ENCODE measurements at places on chromosomes 2 and 18.

GRCh38 chr18:74577019-74577418, 20.7 kb upstream of the ZNF407 start:
- DNase-seq = no peak

- peak; percentile 45 for DNase-seq
Measured at GRCh38 chr18:35407871-35408481, 30.8 kb upstream of the ZNF396 start.

DNA sequence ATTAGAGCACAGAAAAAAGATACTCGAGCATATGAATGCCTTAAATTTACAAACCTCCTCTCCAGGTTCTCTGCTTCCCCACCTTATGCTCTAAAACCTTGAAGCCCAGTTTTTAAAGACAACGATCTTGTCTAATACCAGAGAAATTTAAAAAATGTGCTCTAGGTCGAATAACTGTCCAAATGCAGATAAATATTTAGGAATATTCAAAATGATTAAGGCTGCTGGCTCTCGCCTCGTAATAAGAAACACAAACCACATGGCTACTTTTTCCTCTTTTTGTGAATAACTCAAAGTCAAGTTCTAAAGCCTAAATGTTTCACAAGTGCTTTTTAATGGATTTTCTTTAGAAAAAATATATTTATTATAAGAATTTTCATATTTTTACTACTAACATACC, 101.3 kb downstream of the SATB2 start:
- DNase-seq = no peak

GRCh38 chr2:60707750-60708371, 48.2 kb upstream of the PAPOLG start:
- DNase-seq = peak; percentile 18

DNA sequence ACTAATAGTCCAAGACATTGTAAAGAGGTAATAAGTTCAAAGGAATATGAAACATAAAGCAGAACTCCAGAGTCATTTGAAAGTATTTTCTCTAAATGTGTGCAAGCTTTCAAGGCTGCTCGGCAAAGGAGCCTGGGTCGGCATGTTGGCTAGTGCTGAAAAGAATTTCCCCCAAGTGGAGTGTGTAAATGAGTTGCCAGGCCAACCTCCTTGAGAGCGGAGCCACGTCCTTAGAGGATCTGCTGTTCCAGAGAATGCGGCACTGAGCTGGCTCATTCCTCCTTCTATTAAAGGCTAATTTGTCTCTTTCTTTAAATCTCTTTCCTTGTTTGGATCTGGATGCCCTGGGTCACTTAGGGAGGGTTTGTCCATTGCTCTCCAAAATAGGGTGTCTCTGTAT, 127.5 kb downstream of the RDH14 start:
- DNase-seq = no peak

DNA sequence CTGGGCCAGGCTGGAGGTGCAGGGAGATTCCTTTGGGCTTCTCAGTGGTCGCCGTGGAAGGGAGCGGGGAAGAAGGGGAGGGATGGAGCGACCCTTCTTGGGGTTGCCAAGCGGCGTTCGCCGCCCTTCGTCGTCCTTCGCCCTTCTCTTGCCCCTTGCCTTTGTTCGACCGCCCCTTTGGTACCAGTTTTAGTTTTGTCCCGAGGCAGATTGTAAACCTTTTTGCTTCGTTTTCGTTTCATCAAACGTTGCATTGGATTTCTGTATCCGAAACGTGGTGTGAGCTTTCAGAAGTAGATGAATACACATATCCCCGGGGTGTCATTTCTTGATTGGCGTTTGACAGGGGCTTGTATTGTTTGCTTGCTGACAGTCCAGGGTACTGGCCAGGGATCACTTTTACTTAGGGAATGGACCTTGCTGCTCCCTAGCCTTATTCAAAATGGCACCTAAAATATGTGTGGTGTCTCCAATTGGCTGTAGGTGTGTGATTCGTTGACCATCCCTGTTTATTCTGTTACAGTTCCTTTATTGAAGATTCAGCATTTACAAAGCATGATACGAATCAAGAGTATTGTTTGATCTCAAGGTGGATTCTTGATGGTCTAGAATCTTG, 788 bp downstream of the USP14 start:
- DNase-seq = no peak

GRCh38 chr2:113156278-113157117, 17.3 kb upstream of the PSD4 start:
- no peak for DNase-seq

- no peak for DNase-seq
Measured at GRCh38 chr2:204395539-204395938, 149.7 kb upstream of the PARD3B start.

DNA sequence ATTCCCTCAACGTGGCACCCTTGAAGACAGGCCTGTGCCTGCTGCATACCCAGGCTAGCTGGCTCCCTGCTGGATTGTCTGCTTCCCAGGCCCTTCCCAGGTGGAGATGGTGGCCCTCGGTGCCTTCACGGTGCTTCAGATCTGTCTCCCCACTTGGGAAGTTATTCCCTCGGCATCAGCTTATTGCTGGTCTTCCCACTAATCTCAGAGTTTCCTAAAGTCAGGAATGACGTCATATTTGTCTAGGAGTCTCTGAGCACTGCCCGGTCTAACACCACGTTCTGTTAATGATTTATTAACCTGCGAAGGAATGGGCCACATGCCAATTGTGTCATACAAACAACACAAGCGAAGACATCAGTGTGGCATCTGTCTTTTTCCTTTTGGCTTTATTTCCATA, 269.8 kb upstream of the ID2 start:
- DNase-seq = no peak

DNA sequence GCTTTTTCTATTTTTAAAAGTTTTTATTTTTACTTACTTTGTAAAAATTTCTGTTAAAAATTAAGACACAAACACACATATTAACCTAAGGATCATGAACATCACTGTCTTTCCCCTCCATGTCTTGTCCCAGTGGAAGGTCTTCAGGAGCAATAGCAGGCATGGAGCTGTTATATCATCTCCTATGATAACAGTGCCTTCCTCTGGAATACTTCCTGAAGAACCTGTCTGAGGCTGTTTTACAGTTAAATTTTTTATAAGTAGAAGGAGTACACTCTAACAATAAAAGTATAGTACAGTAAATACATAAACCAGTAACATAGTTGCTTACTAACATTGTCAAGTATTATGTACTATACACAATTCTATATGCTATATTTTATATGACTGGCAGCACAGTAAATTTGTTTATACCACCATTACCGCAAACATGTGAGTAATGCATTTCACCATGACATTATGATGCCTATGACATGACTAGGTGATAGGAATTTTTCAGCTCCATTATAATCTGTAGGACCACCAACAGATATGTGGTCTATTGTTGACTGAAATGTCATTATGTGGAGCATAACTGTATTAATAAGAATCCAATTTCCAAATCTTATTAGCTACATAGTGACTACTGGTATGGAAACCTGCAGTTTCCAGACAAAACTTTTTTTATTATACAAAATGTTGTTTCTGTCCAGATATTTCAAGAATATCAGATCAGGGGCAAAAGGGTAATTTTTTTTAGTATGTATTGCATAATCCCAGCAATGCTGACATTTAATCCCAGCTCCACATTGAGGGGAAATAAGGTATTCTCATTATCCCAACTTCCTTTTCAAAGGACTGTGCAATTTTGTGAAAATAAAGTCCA, 337.2 kb upstream of the SLC39A10 start:
- DNase-seq = no peak

- no peak for DNase-seq
Measured at GRCh38 chr18:59718464-59719157, 21.4 kb upstream of the CCBE1 start.

DNA sequence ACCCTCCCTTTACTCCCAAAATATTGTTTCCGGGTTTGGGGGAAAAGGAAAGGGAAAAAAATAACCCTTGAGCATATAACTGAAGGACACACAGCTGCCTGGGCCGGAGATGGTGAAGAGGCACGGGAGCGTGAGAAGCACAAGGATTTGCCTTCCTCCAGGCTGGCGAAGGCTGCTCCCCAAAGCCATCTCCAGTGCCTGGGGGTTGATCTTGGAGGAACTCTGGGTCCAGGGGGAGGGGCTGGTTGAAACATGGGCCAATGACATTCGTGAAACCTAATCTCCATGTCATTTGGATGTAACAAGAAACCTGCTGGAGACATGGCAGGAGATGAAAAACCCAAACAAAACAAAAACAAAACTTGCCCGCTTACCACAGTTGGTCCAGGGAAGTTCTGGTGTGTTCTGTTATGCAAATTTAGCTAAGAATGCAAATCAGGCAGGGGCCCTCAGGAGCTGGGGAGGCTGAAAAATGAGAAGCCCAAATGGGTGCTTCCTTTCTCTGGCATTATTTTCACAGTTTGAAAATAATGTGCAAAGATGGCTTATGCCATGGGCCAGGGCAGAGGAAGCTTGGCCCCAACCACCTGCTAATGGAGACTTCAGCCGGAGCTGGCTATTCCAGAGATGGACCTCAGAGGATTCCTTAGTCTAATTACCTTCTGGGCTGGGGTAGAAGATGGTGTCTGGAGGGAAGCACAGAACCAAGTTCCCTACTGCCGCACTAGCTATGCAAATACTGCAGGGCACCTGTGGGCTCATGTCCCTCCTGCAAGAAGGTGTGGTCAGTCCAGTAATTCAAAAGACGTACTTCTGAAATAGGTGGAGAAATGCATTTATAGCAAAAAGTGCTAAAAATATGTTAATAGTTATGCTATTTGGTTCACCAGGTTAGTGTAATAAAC, 180.9 kb downstream of the BCL2 start:
- DNase-seq = no peak

DNA sequence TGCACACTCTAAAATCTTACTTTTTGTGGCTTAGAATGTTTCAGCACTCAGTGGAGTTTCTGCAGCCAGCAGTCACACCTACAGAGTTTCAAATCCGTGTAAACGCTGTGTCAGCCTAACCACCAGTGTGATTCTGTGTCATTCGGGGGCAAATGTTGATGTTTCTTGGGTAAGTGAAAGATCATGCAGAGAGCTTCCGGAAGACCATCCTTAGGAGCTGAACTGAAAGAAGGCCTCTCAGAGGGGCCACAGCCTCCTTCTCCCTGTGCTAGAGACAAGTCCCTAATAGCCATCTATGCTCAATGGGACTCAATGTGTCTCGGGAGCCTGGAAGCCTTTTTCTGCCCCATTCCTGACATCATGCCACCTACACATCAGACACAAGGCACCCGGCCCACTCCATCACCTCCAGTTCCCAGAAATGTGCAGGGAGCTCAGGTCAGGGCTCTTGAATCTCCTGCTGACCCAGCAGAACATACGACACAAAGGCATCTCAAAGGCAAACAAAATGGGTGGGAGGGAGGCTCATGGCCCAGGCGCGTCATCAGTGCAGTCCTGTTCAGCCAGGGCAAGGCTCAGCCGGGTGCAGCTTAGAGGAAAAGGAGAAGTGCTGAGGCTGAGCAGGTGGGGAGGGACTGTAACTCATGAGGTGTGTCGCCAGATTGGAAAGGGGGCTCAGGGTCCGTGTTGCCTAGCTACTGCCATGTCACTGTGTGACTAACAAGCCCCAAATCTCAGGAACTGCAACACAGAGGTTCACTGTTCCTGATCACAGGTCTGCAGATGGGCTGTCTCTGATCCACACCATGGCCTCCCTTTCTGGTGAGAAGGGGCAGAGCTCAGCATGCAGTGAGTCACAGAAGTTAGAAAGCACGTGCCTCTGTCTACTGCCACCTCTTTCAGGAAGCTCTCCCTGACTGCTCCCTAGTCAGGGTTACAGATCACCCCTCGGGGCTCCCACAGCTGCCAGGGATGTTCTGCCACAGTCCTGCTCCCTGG, 82.0 kb downstream of the SMAD7 start:
- DNase-seq = no peak

DNA sequence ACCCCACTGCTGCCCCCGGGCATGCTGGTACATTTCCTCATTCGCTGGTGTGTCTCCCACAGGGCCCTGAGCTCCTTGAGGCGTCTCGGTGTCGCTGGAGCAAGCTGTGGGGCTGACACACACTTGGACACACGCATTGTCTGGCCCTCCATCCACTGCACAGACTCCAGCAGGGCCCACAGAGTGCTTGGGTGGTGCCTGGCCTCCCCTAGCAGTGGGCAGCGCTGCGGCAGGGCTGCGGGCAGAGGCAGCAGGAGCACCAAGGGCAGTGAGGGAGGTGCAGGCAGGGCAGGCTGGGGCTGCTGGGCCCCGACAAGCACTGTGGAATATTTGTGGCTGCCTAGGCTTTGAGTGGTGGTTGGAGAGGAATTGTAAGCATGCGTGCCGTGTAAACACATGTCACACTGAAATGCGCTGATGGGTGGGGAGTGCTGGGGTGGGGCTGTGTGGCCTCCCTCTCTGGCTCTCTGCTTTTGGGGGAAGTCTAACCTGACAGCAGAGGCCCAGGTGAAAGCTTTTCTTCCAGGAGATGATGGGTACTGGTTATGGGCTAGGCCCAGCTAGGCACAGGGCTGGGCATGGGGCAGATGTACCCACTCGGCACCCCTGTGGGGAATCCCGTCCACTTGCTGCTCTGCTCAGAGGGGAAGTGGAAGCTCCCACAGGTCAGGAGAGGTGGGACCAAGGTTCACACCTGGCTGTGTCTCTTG, 55.5 kb upstream of the HS6ST1 start:
- DNase-seq = no peak

- no peak for DNase-seq
Measured at GRCh38 chr2:217529271-217529670, 473.5 kb downstream of the TNS1 start.

DNA sequence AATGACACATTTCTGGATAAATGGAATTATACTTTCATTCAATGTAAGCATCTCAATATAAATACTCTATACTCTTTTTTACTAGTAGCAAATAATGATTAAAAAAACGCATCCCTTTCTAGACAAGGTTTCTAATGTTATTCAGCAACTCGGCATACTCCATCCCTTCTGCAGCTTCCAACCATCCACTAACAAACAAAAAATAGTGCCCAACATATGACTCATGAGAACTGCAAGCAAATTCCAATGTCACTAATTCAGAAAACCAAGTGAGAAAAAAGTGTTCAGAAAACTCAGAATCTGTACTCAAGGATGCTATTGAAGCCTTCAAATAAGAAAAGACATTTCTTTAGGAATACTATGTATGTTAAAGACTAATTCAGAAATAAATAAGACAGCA, 140.0 kb downstream of the BAZ2B start:
- DNase-seq = no peak

DNA sequence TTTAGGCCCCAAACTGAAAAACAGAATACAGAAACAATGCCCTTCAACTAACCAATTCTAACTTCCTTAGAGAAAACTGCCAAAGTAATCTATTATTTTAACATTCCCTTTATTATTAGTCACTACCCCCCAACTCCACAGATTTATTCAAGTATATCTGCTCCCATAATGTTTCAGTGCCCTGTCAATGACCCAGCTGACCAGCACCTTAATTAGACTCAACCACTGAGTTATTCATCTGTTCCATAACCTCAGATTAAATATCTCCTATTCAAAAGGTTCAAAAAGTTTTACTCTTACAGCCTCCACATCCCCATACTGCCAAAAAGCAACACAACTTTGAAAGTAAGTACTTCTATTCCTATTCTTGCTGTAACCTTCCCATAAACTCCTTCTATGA, 202.4 kb downstream of the EXOC6B start:
- DNase-seq = no peak

GRCh38 chr18:48941672-48942071, 9.1 kb downstream of the SMAD7 start:
- DNase-seq = no peak

- no peak for DNase-seq
Measured at GRCh38 chr18:49819071-49819662, 5.8 kb upstream of the ACAA2 start.
